ENCODE measurements at places on chromosomes 4 and X. TPM values are rescaled to one million over a fixed set of nuclear protein-coding genes. Genes with fewer than 3 reads are reported as not detected.
A peak's percentile ranks its signal among the peaks of the same experiment; 100 is the strongest.

DNA sequence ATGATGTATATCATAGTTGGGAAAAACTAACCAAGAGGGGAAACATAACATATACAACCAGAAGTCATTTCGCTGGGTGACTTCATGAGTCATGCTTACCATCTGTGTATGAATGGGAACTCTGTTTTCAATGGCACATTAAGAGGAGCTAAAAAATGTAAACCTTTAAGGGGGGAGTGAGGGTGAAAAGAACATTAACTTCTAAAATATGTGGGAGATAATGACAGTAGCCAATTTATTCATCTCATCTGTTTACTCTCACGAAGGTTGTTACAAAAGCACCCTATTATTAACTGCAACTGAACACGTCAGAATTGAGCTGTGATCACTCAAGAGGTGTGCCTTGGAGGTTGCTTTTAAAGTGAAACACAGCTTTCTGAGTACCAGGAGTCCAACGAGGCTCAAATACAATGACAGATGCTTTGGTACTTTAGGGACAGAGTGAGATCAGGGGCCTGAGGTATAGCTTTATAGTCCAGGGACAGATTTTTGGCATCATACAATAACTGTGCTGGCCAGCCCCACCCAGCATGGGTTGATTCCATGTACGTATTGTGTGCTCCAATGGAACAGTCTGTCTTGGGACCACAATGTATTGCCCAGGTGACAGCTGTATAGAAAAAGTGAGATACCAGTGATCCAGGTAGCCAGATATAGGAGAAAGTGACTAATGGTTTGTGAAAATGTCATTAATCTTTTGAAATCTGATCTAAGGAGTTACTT lies 107.3 kb downstream of the AMMECR1 start:
- no peak for DNase-seq

- DNase-seq: peak; percentile 71
These were observed 119.9 kb downstream of the EGF start for GRCh38 chr4:110032603-110033002.

- DNase-seq: no peak
These were observed 134.5 kb upstream of the TAPT1 start for GRCh38 chr4:16360694-16361262.

DNA sequence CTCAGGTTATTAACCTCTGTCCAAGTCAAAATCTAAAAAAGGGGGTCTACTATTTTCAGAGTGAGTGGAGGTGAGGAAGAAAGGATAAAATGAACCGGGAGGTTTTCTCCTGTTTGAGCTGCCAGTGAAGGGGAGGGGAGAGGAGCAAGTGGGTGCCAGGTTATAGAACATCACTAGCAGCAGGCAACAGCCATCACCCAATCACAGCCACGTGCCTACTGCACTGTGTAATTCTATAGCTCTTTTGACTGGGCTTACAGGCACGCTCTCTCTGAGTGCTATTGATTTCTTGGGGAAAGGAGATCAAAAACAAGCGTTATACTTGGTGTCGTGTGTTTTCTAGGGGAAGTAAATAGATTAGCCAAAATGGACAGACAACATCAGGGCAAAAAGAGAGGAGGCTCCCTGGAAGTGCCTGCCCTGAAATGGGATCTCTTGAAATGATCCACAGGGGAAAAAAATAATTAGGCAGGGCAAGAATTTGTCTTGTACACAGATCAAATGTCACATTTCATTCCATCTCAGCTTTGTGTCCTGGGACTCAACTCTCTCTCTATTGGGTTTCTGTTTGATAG lies 300.5 kb upstream of the LCORL start:
- DNase-seq: no peak

GRCh38 chrX:137969191-137969590 lies 403.3 kb downstream of the ZIC3 start:
- DNase-seq: no peak

- no peak for DNase-seq
These were observed 5.6 kb upstream of the CENPC start for GRCh38 chr4:67550857-67551256.

GRCh38 chr4:159779716-159780115 lies 676.8 kb downstream of the RAPGEF2 start:
- DNase-seq: no peak

DNA sequence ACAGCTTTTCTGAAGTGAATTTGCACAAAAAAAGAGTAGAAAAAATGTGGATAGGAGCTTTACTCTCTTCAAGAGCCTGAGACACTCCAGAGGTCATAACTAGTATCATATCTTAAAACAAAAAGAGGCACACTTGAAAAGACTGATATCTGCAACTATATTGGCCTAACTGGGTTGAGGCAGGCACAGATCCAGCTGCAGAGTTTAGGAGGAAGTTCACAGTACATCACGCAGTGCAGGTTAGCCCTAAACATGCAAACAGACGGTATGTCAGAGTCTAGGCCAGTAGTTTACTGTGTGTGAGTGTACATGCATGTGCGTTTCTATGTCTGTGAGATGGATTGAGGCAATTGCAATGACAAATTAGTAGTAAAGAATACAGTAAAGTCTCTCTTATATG lies 24.2 kb upstream of the CT47A1 start:
- DNase-seq: no peak

GRCh38 chr4:36325499-36325898 lies 44.1 kb downstream of the DTHD1 start:
- no peak for DNase-seq

DNA sequence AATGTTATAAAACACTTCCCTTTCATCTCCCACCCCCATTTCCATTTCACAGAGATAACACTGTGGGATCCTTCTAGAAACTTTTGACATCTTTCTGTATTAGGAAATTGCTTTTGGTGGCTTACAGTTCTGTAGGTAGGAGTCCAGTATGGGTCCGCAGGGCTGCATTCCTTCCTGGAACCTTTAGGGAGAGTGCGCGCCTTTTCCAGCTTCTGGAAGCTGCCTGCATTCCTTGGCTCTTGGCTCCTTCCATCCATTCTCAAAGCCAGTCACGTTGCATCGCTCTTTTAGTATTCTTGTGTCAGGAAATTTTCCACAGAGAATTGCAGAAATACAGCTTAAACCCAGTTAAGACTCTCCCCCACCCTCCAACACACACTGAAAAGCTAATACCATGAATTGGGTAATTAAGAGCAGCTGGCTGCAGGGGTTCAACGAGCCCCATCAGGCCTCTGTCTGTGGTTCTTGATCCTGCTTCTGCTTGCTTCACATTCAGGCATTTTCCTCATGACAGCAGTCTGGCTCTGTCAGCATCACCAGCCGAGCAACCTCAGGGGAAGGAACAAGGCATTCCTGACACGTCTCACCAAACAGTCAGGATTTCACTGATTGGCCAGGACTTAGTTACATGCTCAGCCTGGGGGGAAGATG lies 48.8 kb downstream of the SEPTIN11 start:
- DNase-seq: no peak

DNA sequence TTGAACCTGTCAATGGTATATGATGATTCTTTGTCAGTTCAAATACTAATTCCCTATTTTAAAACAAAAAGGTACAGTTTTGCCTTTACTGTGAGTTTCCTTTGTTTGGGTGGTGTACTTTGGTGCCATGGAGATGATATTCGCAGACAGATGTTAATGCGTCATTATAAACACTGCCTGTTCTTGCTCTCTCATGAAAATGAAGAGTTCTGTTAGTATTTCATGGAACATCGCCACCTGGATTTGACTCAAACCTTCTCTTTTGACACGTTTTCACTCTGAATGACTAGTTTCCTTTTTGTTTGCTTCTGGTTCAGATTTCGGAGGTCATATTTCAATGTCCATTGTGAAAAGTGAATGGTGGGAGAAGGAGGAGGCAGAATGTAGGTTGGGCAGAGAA lies 6.9 kb upstream of the CTSO start:
- DNase-seq: no peak

DNA sequence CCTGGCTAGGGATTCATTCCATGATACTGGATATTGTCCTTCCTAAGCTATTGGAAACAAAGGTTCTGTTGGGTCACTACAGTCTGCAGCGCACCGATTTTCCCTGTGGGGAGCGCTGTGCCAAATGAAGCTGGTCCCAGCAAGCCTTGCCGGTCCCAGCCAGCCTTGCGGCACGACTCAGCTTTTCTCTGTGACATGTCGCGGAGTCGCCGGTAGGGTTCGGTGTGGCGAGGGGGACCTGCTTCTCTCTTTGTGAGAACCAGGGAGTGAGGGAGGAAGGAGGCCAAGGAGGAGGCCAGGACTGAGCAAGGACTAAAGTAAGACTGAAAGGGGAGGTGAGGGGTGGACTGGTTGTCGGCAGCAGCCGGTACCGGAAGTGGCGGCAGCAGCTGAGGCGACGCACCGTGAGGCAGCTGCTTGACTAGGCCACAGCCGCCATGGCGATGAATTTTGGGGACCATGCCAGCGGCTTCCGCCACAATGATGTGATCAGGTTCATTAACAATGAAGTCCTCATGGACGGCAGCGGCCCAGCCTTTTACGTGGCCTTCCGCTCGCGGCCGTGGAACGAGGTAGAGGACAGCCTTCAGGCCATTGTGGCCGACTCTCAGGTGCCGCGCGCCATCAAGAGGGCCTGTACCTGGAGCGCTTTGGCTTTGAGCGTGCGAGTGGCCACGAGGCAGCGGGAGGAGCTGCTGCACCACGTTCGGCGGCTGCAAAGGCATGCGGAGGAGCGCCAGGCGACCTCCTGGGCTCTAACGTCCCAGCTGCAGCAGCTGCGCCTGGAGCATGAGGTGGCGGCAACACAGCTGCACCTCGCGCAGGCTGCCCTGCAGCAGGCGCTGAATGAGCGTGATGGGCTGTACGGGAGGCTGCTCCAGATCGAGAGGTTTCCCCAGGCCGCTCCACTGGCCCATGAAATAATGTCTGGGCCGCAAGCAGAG lies at the start of gene TEX13D:
Gene TEX13D (plus strand): TSS at position 180 of the 944 bp plus-strand sequence. CDS start 258 bp downstream, at position 438.
- no peak for DNase-seq

GRCh38 chr4:24042094-24042493 lies 152.2 kb upstream of the PPARGC1A start:
- DNase-seq: no peak

GRCh38 chrX:63327788-63328187 lies 23.3 kb downstream of the SPIN4 start:
- no peak for DNase-seq

- DNase-seq: no peak
These were observed 262.7 kb downstream of the RCHY1 start for GRCh38 chr4:75251547-75251946.

Gene TCP11X2
- total RNA-seq: not detected

Gene FGFBP1
- not detected for total RNA-seq

Gene PGAM4
- total RNA-seq: not detected

Gene CAPN6
- total RNA-seq: 2.1 TPM

Gene ENPP6
- 0.66 TPM for total RNA-seq

Gene HHIP
- 0.16 TPM for total RNA-seq
